ENCODE measurements at places on chromosomes 12 and 14.

DNA sequence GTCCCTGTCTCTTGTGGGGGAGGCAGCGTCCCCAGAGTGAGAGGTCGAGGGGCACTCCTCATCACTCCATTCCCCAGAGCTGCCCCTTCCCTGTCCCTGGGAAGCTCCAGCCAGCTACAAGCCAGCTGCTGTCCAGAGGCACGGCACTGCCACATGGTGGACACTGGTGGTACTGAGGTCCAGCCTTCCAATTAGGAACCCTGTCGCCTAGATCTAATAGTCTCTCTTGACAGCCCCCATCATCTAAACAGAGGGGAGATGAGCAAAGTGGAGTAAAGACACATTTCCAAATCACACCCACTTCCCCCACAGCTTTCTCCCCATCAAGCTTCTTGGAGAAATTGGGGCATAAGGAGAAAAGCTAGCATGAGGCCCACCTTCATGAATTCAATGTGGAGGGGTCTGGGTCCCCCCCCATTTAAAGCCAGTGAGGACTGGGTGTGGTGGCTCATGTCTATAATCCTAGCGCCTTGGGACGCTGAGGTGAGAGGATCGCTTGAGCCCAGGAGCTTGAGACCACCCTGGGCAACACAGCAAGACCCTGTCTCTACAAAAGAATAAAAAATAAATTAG lies 2.1 kb upstream of the INHBE start:
- peak; percentile 82 for DNase-seq

GRCh38 chr12:12185414-12185813 lies 81.4 kb downstream of the LRP6 start:
- no peak for DNase-seq

DNA sequence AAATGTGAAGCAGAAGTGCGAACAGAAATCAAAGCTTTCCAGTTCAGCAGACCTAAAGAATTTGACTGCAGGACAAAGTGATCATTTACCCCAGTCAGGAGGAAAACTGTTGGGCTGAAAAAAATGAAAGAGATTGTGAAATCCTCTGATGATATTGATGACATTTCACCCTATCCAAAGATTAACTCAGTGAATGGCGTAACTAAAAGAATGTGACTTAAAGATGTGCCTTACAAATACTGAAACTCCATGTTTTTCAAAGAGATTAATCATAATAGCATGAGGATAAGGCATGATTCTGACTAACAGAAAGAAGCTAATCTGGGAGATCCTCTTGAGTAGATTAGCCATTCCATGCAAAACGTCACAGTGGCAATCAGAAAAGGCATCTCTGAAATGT lies 225.6 kb downstream of the DUSP6 start:
- DNase-seq, result no peak

DNA sequence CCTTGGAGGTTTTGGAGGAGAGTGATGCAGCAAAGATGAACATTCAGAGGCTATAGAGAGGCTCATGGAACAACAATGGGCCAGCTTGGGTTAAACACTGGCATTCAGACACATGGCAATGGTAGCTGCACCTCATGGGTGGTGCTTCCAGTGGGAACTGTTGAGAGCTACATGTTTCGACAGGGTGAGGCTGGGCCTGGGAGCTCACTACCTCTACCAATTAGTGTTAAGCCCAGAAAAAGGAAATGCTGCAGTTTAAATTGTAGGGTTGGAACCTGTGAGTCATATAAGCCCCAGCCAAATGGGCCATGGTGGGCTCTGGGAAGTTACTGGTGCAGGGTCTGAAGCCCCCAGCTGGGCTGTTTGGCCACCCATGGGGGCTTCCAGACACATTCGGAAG lies 279.7 kb downstream of the ZFP36L1 start:
- no peak for DNase-seq

GRCh38 chr12:2634471-2634870 lies 160.3 kb upstream of the FKBP4 start:
- DNase-seq, result no peak

DNA sequence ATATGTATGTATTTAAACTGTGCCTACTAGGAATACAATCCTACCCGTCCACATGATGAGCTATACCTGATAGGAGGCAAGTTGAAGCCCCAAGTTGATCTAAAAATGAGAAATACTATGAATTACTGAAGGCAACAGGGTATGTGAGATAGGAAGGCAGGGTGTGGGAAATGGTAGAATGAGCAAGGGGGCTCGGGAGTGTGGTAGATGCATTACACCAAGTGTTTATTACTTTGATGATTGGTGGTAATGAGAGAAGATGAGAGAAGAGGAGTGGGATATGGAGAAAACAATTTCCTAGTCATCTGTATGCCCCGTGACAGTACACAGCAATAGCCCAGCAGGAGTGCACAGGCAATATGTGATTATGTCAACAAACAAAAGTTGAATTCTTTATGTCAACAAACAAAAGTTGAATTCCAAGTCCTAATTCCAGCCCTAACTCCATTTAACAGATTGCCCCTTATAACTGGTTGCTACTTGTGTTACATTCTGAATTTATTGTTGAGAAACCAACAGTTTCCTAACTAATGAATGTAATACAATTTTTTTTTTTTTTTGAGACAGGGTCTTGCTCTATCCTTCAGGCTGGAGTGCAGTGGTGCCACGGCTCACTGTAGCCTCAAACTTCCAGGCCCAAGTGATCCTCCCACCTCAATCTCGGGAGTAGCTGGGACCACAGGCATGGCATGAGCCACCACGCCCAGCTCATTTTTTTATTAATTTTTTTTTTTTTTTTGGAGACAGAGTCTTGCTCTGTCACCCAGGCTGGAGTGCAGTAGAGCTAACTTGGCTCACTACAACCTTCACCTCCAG lies 2.5 kb downstream of the LPCAT3 start:
- no peak for DNase-seq

- DNase-seq, result no peak
Measured at GRCh38 chr14:67653651-67654280, 20.7 kb downstream of the VTI1B start.

- peak; percentile 34 for DNase-seq
Measured at GRCh38 chr12:104223712-104224111, 8.1 kb downstream of the TXNRD1 start.

DNA sequence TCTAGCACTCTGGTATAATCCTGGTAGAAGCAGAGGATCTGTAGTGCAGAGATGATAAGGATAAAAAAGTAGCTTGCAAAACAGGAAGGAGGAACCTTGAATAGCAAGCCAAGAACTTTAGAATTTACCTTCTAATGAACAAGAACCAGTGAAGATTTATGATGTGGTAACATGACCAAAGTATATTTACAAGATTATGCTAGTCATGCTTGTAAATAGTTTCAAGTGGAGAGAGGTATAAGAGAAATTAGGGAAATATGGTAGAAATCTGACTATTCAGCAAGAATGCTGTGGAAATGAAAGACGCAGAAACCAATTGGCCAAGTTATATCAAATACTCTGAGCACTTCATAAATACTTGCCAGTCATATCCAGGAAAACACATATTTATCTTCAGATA lies 47.8 kb downstream of the ERGIC2 start:
- DNase-seq, result no peak

GRCh38 chr12:68638171-68638570 lies 27.5 kb downstream of the RAP1B start:
- peak; percentile 52 for DNase-seq

DNA sequence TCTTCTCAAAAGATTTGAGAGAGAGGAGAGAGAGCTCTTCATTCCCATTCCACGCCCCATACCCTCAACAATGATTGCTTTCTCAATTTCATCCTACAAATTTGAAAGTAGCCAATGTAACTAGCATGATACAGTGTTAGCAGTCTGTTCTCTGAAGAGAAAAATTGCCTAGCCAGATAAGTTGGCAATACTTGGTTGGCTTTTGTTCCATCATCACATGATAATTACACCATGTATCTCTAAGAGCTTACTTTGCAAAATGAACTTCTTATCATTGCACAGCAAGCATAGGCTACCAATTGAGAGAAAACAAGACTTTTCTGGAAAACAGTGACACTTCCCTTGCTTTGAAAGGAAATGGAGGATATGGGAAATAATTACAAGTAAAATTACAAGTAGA lies 68.9 kb downstream of the FSCB start:
- DNase-seq, result no peak

GRCh38 chr14:92033906-92034687 lies 5.8 kb downstream of the TRIP11 start:
- DNase-seq, result no peak

GRCh38 chr14:98070536-98070935 lies 1201.5 kb downstream of the BCL11B start:
- DNase-seq, result no peak

GRCh38 chr12:100504804-100505203 lies 31.1 kb downstream of the NR1H4 start:
- DNase-seq, result no peak

DNA sequence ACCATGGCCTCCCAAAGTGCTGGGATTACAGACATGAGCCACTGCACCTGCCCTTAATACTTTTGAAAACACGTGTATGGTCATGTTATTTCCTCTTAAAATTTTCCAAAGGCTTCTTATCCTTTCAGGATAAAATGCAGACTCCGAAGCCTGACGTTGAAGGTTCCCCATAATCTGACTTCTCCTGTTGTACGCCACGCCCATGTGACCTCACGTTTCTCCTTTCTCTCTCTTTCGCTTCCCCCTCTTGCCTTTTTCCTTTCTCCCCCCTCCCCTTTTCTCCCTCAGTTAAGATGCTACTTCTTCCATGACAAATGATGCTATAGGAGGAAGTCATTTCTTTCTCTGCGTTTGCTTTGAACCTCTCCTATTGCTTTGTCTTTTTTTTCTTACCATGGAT lies 266.0 kb downstream of the FBXL14 start:
- no peak for DNase-seq

GRCh38 chr12:107715780-107716179 lies 30.2 kb downstream of the PWP1 start:
- DNase-seq, result no peak

- DNase-seq, result no peak
Measured at GRCh38 chr14:95935228-95935822, 58.7 kb downstream of the TUNAR start.

- DNase-seq, result no peak
Measured at GRCh38 chr14:100261621-100262020, 22.7 kb downstream of the YY1 start.

GRCh38 chr14:76922584-76922983 lies 96.4 kb downstream of the LRRC74A start:
- DNase-seq, result no peak

- no peak for DNase-seq
Measured at GRCh38 chr14:59236195-59236594, 47.7 kb downstream of the DAAM1 start.

DNA sequence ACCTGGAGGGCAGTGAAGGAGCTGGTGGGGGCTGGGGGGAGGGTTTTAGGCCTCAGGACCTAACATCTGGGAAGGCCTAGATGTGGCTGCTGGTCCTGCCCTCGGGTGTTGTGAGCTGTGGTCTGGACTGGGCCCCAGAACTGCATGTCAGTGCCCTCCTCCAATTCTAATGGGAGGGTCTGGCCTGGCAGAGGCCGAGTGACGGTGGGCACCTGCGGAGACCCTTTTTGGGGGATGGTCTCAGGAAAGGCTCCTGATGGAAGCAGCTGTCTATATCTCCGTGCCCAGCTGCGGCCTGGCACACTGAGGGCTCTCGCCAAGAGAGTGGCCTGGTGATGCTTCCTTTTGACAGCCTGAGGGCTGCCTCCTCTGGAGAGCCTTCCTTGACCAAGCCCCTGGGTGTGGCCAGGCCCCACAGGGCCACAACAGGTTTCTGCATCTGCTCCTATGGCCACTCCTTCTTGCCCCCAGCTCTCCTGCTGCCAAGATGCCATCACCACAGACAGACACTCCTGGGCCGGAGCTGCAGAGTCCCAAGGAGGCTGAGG lies 5.3 kb downstream of the EXOC3L4 start:
- DNase-seq, result no peak

- DNase-seq, result no peak
Measured at GRCh38 chr14:91281346-91281745, 36.8 kb upstream of the GPR68 start.

DNA sequence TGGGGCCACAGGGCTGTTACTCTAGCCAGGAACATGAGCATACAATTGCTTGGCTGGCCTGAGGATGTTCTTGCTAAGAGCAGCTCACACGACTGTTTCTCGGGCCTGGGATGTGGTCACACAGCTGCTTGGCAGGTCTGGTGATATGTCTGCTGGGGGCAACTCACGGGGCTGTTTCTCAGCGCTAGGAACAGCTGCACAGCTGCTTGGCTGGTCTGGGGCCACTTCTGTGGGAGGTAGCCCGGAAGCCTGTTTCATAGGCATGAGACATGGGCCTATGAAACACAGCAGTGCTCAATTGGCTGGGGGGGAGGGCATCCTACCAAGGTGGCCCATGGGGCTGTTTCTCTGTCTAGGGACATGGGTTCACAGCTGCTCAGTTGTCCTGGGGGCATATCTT lies 73.4 kb upstream of the DDHD1 start:
- DNase-seq, result no peak

DNA sequence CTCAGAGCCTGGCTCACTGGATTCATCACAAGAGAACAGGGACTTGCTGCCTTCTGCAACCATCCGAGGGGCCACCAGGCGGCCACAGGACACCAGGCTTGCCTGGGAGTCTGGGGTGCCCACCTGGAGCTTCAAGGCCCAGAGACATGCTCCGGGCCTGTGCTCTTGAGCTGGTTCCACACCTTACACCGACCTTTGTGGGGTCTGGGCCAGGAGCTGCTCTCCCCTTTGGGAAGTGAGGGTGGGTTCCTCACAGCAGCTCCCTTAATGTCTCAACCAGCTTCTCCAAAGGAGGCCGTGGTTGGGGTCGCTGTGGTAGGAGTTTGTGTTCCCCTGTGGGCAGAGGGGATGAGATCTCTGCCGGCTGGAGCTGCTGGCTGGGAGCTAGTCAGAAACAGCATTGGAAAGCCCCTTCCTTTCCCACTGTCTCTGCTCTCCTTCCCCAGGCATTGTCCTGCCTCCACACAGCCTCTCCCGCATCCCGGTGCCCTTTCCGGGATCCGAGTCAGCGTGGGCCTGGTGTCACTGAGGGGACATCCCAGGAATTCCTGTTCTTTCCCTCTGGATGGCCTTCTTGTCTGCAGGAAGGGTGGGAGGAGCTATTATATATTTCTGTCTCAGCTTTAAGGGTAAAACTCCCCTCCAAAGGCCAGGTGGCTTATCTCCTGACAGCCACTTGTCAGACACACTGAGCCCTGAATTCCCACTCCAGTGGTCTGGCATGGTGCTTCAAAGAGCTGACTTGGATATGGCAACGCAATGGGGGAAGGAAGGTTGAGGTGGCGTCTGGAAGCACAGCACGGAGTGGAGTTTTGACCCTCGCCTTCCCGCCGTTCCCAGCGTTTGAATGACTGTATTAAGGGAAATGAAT lies 5.1 kb upstream of the PAPLN start:
- DNase-seq, result peak; percentile 60

All from NCI-H526 (cell line).